Mesenteric fat pad (tissue), 1 donor: ENCODE measurements at places on chromosomes 3 and 15. TPM values are rescaled to one million over a fixed set of nuclear protein-coding genes. Genes with fewer than 3 reads are reported as not detected.

Gene MYO5C
- total RNA-seq, result 18.5 TPM

Gene PLA2G4E
- not detected for total RNA-seq

Gene BBS4
- 10.2 TPM for total RNA-seq

Gene NOX5
- total RNA-seq, result 0.19 TPM

Gene PLSCR5
- total RNA-seq, result not detected

Gene KNG1
- total RNA-seq, result not detected

DNA sequence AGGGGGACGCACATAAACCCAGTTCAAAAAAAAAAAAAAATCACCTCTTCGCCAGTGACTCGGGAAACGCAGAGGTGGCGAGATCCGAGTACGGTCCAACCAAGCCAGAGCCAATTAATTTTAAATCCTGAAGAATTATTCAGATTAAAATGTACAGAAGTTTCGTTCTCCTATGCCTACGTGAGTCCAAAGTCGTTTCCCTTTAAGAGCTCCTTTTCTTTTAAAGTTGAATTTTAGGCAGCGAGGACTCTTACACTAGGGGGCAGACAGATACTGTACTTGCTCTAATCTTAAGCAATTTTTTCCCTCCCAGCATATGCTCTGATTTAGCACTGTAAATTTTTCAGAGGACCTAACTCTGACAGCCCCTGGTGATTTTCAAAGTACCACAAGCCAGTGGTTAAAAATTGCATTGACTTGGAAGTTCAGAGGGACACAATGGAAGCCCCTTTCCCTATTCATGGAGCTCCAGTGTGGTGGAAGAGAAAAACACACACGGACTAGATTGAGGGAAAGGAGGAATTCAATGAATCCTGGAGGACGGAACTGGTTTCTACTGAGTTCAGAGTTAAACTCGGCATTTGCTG lies 3.3 kb upstream of the NR2F2 start:
- no peak for DNase-seq
